ENCODE measurements at places on chromosomes 3 and 15. TPM values are rescaled to one million over a fixed set of nuclear protein-coding genes. Genes with fewer than 3 reads are reported as not detected.

NR2C2 gene
- 36.7 TPM for total RNA-seq

ACSBG1 gene
- 23.6 TPM for total RNA-seq

GP9 gene
- 0.49 TPM for total RNA-seq

ZMYND10 gene
- total RNA-seq, result 0.89 TPM

All from skin of body (tissue), 3 donors.